SJSA1 (cell line): ENCODE measurements at places on chromosomes 1 and 21.

DNA sequence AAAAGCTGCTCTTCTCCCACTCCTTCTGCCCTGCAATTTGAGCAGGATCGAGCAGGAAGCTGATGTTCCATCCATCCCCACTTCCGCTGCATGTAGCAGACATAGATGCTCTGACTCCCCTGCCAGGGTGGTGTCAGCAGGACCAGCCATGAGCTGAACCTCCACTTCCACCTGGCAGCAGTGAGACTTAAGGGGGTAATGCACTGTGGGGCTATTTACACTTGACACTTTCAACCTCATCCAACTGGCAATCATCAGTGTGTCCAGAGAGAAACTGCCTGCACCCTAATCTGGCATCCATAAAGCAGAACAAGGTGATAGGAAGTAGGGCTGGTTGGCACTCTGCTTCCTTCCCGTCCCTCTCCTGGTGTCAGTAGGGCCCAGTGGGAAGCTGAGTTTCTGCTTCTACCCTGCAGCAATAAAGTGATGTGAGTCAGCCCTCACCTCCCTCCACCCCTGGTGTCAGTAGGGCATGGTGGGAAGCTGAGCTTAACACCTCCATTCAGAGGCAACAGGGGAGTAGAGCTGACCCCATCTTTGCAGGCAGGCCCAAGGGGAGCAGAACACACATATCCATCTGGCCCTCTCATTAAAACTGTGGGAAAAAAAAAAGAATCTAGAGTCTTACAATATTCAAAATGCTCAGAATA, 272.3 kb downstream of the PTPRU start:
- no peak for DNase-seq

- DNase-seq = peak; percentile 52
These were observed 32.3 kb downstream of the EEIG2 start for GRCh38 chr1:108592030-108592759.

DNA sequence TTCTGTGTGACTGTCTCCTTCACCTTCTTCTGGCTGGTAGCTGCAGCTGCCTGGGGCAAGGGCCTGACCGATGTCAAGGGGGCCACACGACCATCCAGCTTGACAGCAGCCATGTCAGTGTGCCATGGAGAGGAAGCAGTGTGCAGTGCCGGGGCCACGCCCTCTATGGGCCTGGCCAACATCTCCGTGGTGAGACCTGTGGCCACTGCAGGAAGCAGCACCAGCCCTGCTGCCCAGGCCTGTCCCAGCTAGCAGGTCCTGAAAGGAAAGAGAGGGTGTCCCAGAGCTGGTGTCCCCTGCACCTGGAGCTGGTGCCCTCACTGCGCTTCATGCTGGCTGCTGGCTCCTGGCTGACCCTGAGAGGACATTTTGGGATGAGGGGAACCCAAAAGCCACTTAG, 5.9 kb upstream of the ATXN7L2 start:
- no peak for DNase-seq

- peak; percentile 65 for DNase-seq
These were observed 14.0 kb downstream of the RHBG start for GRCh38 chr1:156383023-156383422.

- DNase-seq = no peak
These were observed 7.4 kb upstream of the EFNA1 start for GRCh38 chr1:155120253-155120652.

- no peak for DNase-seq
These were observed 48.3 kb upstream of the LAMC2 start for GRCh38 chr1:183137782-183138181.

DNA sequence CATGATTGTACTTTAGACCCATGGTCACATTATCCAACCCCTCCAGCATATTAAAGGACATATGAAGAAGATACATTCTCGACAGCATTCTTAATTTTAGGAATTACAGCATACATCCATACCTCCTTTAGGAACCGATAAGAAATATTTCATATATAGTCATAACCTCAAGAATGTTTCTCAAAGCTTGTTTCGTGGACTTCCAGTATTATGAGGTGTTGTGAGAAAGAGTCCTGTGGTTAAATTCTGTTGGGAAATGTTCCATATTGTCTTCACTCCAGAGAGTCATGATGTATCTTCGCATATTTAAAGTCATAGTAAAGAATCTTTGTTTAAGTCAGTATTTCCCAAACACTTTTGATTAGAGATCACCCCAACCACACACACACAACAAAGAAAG, 321.0 kb upstream of the SNX7 start:
- no peak for DNase-seq

- no peak for DNase-seq
These were observed 8.4 kb downstream of the IFNAR2 start for GRCh38 chr21:33238146-33238545.

- DNase-seq = peak; percentile 10
These were observed 14.4 kb downstream of the SPOCD1 start for GRCh38 chr1:31801458-31801857.

GRCh38 chr1:4847711-4848110, 193.3 kb downstream of the AJAP1 start:
- DNase-seq = no peak

GRCh38 chr1:58966917-58967740, 183.3 kb upstream of the JUN start:
- no peak for DNase-seq

GRCh38 chr1:217776693-217777092, 145.5 kb downstream of the SPATA17 start:
- DNase-seq = no peak

DNA sequence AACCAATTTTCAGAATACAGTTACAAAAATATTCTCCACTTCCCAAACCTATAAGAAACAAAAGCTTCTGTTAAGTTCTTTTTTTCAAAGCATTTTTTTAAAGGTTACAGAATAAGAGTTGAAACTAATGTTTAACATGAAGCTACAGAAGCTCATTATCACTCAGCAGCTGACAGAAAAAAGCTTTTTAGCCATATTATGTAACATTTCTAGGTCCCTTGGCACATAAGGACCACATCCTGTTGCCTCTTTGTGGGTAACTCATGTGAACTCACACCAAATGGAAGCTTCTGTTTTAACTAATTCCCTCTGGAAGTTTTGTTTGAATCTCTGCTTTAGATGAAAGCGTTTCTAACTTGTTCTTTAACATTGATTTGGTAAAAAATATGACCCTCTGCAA, 242.5 kb upstream of the TMPRSS15 start:
- DNase-seq = no peak

DNA sequence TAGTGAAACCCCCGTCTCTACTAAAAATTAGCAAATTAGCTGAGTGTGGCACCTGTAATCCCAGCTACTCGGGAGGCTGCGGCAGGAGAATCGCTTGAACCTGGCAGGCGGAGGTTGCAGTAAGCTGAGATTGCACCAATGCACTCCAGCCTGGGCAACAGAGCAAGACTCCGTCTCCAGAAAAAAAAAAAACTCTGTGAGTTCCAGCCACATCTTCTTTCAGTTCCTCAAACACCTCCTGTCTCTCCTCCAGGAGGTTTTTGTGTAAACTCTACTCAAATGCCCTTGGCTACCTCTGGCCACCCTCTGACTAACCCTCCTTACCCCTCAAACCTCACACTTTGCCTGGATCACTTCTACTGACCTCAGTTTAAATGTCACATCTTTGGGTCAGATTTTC, 38.1 kb downstream of the RCSD1 start:
- no peak for DNase-seq

DNA sequence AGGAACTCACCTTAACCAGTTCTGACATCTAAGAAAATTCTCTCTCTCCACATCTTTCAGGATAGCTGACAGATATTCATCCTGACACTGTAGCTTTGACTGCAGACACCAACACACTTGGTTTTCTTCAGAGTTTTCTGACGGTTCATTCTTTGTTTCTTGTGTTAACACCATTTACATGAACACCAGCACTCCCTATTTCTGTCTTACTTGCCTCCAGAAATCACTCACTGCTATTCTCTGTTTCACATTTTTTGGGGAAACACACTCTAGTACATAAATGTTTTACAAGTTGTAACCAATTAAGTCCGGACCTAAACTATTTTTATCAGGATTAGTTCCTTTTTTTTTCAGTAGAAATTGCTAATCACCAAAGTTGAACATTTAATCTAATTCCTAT, 15.4 kb downstream of the FLVCR1 start:
- no peak for DNase-seq

DNA sequence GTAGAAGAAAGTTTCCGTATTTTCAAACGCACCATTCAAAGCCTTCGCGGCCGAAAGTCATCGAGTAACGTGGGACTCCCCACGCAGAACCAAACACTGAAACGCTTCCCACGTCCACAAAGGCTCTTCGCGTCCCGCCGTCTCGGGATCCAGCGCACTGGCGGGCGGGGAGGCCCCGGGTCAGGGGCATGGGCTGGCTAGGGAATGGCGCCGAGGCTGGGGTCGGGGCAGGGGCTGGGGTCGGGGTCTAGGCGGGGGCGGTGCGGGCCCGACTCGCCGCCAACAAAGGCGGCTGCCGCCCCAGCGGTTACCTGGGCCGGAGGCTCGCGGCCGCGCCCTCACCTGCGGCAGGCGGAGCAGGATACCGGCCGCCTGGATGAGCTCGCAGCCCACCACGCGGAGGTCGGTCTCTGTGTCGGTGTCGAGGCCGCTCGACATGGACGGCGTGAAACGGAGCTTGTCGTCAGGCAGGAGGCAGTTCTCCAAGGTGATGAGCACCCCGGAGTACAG, 403 bp downstream of the CCNL2 start:
- no peak for DNase-seq

GRCh38 chr1:50208756-50209155, 100.0 kb downstream of the ELAVL4 start:
- DNase-seq = no peak

- no peak for DNase-seq
These were observed 693 bp downstream of the RAB4A start for GRCh38 chr1:229271448-229272159.

DNA sequence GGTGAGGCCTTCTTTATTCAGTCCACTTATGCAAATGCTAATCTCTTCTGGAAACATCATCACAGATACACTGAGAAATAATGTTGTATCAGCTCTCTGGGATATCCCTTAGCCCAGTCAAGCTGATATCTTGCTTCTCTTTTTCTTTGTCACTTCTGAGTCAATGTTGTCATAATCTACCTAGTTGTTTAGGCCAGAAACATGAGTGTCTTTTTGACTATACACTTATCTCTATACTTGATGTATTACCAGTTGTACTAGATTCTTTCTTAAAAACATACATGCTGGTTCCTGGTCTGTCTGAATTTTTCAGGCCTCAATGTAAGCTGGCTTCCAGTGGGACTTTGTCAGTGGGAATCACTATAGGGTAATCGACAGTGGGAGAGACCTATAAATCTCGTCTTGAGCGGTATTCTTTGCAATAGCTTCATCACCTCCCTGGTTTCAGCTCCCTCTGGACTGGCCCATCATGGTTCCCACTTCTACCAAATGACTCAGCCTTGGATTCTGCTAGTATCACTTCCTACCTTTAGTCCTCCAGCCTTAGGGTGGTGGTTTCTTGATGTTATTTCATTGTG, 135.2 kb upstream of the CYYR1 start:
- no peak for DNase-seq

DNA sequence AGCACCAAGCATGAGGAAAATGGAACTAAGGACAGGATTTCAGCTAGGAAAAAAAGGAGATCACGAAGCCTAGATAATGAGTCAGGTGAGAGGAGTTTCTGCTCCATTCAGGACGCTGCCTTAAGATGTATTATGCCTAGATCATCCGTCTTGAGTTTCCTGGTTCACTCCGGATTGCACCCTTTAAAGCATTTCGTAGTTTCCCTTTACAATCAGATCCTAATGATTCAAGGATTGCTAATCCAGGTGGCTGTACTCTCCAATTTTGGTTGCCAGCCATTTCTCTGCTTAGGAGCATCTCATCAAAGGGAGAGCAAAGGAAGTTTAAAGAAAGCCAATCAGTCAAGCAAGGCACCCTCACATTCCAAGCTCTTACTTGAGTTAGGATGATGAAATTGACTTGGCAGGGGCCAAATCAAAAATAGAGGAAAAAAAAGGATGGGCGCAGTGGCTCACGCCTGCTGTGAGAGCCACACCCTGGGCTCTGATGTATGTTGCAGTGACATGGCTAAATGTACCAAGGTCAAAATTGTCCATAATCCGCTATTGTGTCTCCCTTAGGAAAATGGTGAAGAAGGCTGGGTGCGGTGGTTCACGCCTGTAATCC, 156.9 kb upstream of the SOD1 start:
- no peak for DNase-seq

DNA sequence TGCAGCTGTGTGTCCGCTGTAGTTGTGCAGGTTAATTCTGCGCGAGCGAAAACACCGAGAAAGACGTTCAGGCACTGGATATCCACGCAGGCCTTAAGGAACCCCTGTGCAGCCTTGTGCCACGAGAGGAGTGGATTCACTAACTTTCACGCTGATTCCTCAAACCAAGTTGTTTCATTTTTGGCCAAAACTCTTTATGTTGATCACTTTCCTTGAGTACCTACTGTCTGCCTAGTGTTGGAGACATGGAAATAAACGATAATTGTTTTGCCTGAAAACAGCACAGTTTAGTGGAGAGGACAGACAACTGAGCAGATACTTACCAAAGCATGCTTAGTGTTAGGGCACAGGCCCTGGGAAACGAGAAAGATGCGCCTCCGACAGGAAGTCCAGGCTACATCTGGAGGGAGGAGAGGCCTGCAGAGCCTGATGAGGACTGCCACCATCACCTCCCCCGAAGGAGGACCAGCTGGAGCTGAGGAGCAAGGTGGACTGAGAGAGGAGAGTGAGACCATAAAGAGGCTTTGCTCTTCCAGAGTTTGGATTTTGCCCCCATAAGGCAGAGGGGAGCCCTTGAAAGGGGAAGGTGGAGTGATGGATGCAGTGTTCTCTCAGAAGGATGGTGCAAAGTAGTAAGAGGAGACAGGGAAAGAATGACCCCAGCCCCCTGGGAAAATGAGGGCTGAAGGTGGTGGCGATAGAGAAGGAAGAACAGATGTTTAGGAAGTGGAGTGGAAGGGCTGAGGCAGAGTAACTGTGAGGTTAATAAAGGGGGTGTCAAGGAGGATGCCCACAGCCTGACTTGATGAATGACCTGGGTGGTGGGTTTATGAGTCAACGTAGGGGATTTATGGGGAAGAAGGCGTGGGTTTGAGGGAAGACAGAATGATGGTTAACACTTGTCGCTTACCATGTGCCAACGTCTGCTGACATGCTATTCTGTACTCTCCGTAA, 956 bp upstream of the SCAF4 start:
- no peak for DNase-seq

- DNase-seq = peak; percentile 66
These were observed 15.7 kb downstream of the PKNOX1 start for GRCh38 chr21:42989816-42990650.

GRCh38 chr1:203129501-203130231, 2.1 kb downstream of the ADORA1 start:
- DNase-seq = no peak

- no peak for DNase-seq
These were observed 1.5 kb downstream of the ZNF691 start for GRCh38 chr1:42847721-42848460.

GRCh38 chr1:18547460-18547859, 66.7 kb downstream of the KLHDC7A start:
- DNase-seq = no peak

GRCh38 chr1:94799206-94799605, 21.0 kb upstream of the SLC44A3 start:
- DNase-seq = no peak

DNA sequence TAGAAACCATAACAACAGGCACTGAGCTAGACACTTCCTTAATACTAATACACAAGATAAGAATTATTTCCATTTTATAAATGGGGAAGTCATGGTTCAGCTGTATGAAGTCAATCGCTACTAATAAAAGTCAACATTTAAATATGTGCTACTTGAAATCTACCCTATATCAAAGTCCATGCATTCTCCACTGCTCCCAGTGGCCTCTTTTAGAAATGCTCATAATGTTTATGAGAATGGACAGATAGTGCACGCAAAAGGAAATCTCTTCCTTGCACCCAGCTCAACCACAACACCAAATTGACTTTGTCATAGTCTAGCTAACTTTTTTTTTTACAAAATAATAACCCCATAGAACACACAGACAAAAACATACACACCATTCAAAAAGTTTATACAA, 281.7 kb upstream of the CXADR start:
- DNase-seq = no peak
